ENCODE measurements at places on chromosomes 1 and 21. TPM values are rescaled to one million over a fixed set of nuclear protein-coding genes. Genes with fewer than 3 reads are reported as not detected.

DNA sequence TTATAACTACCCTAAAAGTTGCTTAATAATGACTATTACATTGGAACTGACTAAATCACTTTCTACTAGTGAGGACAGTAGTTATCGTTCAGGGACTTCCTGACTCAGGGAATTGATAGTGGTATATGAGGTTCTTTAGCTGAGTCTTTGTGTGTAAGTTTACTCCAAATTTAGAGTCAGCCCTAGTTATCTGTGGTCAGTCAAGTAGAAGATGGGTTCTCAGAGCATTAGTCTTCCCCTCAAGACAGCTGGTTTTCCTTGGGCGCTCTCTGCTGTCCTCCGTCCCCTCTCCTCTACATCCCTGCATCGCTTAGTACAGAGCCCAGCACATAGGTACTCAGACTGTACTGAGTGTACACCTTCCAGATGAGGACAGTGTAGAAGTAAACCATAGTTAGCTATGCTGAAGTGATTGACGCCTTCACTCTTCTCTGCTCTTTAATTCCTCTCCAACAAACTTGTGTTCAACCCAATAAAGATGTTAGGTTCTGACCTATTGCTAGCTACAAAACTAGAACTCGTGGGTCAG is 116.5 kb downstream of the C1orf21 start:
- no peaks in the 10 kb centered on the region for H3K36me3 ChIP-seq
- no peak overlapping the region for H3K4me3 ChIP-seq
- DNase-seq: no peak
- no peak overlapping the region for H3K27ac ChIP-seq
- peaks cover 26% of the 10 kb centered on the region for H3K4me1 ChIP-seq

GRCh38 chr1:86192417-86192816 is 35.8 kb upstream of the COL24A1 start:
- no peaks in the 10 kb centered on the region for H3K36me3 ChIP-seq
- H3K4me1 ChIP-seq: no peaks in the 10 kb centered on the region
- no peak for DNase-seq
- H3K27me3 ChIP-seq: no peaks in the 10 kb centered on the region
- no peak overlapping the region for H3K4me3 ChIP-seq

DNA sequence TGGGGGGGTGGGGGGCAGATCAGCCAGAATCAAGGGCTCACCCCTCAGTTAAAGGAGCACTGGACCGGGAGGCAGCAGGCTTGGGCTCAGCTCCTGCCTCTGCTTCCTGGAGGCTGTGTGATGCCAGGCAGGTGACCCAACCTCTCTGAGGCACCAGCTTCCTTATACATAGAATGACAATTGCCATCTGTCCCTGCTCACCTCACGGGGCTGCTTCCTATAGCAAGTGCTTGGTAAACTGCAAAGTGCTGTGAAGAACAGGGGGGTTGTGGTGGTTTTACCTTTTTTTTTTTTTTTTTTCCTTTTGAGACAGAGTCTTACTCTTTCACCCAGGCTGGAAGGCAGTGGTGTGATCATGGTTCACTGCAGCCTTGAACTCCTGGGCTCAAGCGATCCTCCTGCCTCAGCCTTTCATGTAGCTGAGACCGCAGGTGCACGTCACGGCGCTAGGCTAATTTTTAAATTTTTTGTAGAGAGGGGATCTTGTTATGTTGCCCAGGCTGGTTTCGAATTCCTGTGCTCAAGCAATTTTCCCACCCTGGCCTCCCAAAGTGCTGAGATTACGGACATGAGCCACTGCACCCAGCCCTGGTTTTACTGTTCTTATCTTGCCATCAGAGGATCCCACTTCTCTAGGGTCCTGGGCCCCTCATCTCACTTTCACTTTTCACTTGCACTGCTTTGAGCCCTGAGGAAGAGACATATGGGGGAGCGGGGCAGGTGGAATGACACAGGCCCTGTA is 11.6 kb downstream of the KCNQ4 start:
- no peaks in the 10 kb centered on the region for H3K36me3 ChIP-seq
- no peaks in the 10 kb centered on the region for H3K27me3 ChIP-seq
- H3K27ac ChIP-seq: peak overlapping the region; percentile 61
- no peak for DNase-seq
- peaks cover 38% of the 10 kb centered on the region for H3K4me1 ChIP-seq
- no peak overlapping the region for H3K4me3 ChIP-seq

Gene XCL1
- not detected for total RNA-seq

GRCh38 chr1:25146451-25146855 is 85.8 kb downstream of the SYF2 start:
- H3K27me3 ChIP-seq: no peaks in the 10 kb centered on the region
- H3K36me3 ChIP-seq: no peaks in the 10 kb centered on the region
- H3K4me1 ChIP-seq: no peaks in the 10 kb centered on the region
- no peak overlapping the region for H3K4me3 ChIP-seq
- no peak overlapping the region for H3K27ac ChIP-seq

- no peaks in the 10 kb centered on the region for H3K27me3 ChIP-seq
- DNase-seq: no peak
- no peak overlapping the region for H3K4me3 ChIP-seq
- no peak overlapping the region for H3K27ac ChIP-seq
- no peaks in the 10 kb centered on the region for H3K4me1 ChIP-seq
Measured at GRCh38 chr1:150332651-150333290, 11.4 kb downstream of the PRPF3 start.

DNA sequence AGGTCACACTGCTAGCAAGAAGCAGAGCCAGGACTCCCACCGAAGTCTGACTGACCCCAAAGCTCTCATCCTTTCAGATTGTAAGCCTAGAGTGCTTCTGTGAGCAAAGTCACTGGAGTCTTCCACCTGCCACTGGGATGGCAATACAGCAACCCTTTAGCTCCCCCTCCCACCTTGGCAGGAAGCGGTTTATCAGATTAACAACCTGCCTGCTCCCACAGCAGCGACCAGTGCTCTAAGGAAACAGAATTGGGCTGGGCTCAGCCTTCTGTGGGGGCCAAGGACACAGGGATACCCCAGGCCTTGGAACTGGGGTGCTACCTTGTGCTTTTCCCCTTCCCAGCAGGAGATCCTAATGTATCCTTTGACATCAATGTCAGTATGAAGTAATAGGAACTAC is 76.0 kb downstream of the GFI1 start:
- no peaks in the 10 kb centered on the region for H3K36me3 ChIP-seq
- no peaks in the 10 kb centered on the region for H3K27me3 ChIP-seq
- peak overlapping the region; percentile 4 for H3K27ac ChIP-seq
- H3K4me3 ChIP-seq: no peak overlapping the region
- no peaks in the 10 kb centered on the region for H3K4me1 ChIP-seq
- DNase-seq: peak; percentile 32

- H3K27ac ChIP-seq: no peak overlapping the region
- no peaks in the 10 kb centered on the region for H3K4me1 ChIP-seq
- DNase-seq: no peak
- no peaks in the 10 kb centered on the region for H3K36me3 ChIP-seq
Measured at GRCh38 chr1:238674316-238674715, 712.1 kb upstream of the CHRM3 start.

GRCh38 chr1:7252411-7253117 is 467.3 kb downstream of the CAMTA1 start:
- no peaks in the 10 kb centered on the region for H3K27me3 ChIP-seq
- DNase-seq: no peak
- H3K36me3 ChIP-seq: no peaks in the 10 kb centered on the region
- no peak overlapping the region for H3K27ac ChIP-seq
- H3K4me3 ChIP-seq: no peak overlapping the region

Gene SPATA17
- total RNA-seq: not detected

Gene TMPRSS2
- 65.3 TPM for total RNA-seq

DNA sequence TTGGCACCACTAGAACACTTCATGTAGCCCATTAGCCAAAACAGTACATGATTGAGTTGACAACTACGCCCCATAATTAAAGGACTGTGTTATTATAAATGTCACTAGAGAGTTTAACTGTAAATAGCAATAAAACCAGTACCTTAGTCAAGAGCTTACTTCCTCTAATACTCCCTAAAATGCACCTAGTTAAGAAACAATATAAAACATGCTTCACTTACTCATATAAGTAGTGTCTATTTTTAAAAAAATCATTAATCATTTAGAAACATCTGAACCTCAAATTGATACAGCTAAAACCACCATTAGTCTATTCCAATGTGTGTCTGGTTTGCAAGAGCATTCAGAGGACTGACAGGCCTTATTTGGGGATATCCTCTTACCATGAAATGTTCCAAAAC is 25.3 kb downstream of the PTP4A2 start:
- peaks cover 58% of the 10 kb centered on the region for H3K36me3 ChIP-seq
- peaks cover 18% of the 10 kb centered on the region for H3K4me1 ChIP-seq
- DNase-seq: no peak
- H3K27ac ChIP-seq: no peak overlapping the region

Gene CHI3L1
- total RNA-seq: not detected

GRCh38 chr1:86277936-86278335 is 118.2 kb downstream of the ODF2L start:
- no peaks in the 10 kb centered on the region for H3K4me1 ChIP-seq
- H3K27me3 ChIP-seq: no peaks in the 10 kb centered on the region
- H3K4me3 ChIP-seq: no peak overlapping the region
- H3K27ac ChIP-seq: no peak overlapping the region
- no peaks in the 10 kb centered on the region for H3K36me3 ChIP-seq

GRCh38 chr1:201517631-201518030 is 10.7 kb upstream of the CSRP1 start:
- no peaks in the 10 kb centered on the region for H3K36me3 ChIP-seq
- peaks cover 7% of the 10 kb centered on the region for H3K4me1 ChIP-seq
- DNase-seq: peak; percentile 59
- H3K4me3 ChIP-seq: no peak overlapping the region

GRCh38 chr1:71053146-71053545 is 5.5 kb upstream of the PTGER3 start:
- DNase-seq: no peak
- H3K27ac ChIP-seq: no peak overlapping the region
- peaks cover under 1% of the 10 kb centered on the region for H3K36me3 ChIP-seq
- peaks cover under 1% of the 10 kb centered on the region for H3K4me1 ChIP-seq
- no peak overlapping the region for H3K4me3 ChIP-seq

- H3K27me3 ChIP-seq: no peaks in the 10 kb centered on the region
- peaks cover 36% of the 10 kb centered on the region for H3K4me1 ChIP-seq
- no peak for DNase-seq
- H3K36me3 ChIP-seq: no peaks in the 10 kb centered on the region
- no peak overlapping the region for H3K4me3 ChIP-seq
- H3K27ac ChIP-seq: peak overlapping the region; percentile 68
Measured at GRCh38 chr1:226132728-226133503, 53.6 kb downstream of the ACBD3 start.

DNA sequence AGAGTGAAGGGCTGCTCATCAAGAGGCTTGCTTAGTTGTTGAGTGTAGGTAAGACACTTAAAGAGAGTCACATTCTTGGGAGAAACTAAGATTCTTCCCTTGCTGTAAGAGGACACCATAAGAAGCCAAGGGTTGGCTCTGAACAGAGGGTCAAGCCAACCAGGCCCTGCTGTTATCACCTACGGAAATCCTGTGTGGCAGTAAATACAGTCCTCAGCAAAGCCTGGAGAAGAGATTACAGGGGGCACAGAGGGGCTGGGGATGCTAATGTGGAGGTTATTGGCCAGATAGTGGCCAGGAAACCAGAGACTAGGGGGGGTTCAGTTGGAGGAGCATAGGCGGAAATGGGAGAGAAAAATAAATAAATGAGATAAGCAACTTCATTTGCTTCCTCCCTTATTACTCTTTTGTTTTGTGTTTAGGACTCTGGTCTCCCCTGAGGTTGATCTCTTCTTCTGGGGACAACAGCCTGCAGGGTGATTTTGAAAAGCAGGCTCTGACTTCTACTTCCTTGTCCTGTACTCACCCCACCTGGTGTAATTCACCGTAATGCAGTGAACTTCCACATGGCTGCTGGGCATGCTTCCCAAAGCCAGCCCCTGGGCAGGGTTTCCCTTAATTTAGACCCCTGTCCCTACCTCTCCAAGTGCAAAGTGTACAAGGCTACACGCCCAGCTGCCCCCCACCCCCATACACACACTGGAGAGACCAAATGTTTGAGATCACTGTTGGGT is 40.9 kb downstream of the MTARC1 start:
- H3K27me3 ChIP-seq: no peaks in the 10 kb centered on the region
- H3K27ac ChIP-seq: no peak overlapping the region
- H3K4me1 ChIP-seq: peaks cover 10% of the 10 kb centered on the region
- H3K36me3 ChIP-seq: no peaks in the 10 kb centered on the region
- no peak overlapping the region for H3K4me3 ChIP-seq
- DNase-seq: no peak

Measured in transverse colon (tissue), 4 donors.